NCI-H2081 (cell line): ENCODE measurements at places on chromosomes 11 and 22.

GRCh38 chr11:48111891-48112290 is 104.7 kb upstream of the OR4B1 start:
- no peak for DNase-seq

DNA sequence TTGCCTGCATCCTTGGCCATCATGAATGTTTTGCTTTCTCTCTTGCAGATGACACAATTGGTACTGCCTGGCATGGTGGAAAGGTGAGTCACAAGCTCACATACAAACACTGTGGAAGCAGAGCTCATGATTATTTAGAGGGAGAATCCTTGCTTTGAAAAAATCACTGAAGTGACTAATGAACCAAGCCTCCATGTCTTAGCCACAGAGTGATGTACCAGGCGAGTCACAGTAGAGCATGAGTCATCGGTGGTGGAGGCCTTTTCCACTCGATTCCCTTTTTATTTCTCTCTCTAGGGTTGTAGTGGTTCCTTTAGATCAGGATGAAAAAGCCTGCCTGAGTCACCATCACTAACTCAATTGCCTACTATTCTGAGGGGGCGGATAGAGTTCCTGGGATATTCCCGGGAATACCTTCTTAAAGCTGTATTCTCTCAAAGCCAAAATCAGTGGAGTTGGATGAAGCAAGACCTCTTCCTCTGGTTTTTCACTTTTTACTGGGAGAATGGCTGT is 49.6 kb upstream of the ALKBH3 start:
- no peak for DNase-seq

DNA sequence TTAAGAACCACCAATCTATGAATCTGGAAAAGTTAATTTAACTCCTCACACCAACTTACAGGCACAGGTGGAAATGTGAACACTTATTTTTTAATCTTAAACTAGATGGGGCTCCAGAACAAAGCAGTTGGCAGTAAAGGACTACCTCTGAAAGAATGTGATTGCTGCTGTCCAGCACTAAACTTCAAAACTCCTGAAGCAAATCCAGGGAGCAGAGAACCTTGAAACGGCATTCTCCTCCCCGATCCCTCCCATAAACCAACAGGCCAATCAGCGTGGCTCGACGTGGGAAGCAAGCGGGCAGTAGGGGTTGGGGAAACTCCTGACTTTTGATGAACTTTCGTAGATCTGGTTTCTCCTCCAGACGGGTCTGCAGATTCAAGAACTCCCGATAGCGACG is 5.0 kb downstream of the SNX19 start:
- no peak for DNase-seq

GRCh38 chr11:57935402-57936049 is 88.2 kb upstream of the OR9Q1 start:
- no peak for DNase-seq

DNA sequence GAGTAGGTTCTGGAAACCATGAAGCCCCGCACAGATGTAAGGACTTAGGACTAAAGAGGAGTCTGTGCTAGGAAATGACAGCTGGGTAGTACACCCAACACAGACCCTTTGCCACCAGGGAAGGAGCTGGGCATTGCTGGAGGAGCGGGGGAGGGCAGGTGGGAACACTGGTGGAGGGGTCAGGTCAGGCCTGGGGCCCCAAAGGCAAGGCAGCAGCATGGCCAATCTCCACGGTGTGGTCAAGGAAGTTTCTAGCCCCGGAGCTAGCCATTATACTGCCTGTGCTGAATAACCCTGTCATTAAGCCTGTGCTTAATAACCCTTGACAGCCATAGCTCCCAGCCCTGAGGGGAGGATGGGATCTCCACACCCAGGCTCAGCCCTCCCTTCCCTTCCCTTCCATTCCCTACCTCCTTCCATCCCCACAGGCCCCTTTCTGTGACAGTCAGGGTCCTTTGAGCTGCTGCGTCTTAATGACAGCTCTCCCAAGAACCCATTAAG is 2.1 kb downstream of the TMPRSS4 start:
- DNase-seq: no peak
